ENCODE measurements at places on chromosomes 1 and 21.

- peak; percentile 50 for DNase-seq
Measured at GRCh38 chr1:94416901-94417727, 1.1 kb upstream of the ABCD3 start.

DNA sequence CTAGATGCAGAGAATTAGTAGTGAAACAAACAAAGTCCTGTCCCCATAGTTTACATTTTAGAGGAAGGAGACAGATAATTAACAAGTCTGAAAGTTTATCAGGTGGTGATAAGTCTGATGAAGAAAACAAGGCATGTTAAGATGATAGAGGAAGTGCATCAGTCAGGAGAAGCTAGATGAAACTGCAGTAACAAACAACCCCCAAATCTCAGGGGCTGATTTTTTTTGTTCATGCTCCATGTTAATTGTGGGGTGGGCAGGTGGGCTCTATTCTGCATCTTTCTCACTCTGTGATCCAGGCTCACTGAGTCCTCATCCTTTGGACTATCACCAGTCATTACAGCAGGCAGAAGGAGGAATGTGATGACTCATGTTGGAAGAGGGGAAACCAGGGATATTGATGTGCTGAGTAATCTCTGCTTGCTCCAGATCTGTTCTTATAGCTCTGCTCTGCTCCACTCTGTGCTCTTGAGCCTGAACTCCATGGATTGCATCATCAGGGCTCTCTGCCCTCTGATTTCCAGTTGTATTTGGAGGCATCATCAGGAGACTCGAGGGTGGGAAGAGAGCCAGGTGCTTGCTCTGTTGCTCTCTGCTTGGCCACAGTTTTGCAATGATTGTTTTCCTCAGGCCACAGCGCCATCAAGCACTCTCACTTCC lies 166.9 kb downstream of the IER5 start:
- DNase-seq, result peak; percentile 99

GRCh38 chr1:247822060-247822459 lies 1.9 kb downstream of the OR14A16 start:
- DNase-seq, result no peak

- no peak for DNase-seq
Measured at GRCh38 chr1:117782056-117782455, 147.4 kb downstream of the GDAP2 start.

DNA sequence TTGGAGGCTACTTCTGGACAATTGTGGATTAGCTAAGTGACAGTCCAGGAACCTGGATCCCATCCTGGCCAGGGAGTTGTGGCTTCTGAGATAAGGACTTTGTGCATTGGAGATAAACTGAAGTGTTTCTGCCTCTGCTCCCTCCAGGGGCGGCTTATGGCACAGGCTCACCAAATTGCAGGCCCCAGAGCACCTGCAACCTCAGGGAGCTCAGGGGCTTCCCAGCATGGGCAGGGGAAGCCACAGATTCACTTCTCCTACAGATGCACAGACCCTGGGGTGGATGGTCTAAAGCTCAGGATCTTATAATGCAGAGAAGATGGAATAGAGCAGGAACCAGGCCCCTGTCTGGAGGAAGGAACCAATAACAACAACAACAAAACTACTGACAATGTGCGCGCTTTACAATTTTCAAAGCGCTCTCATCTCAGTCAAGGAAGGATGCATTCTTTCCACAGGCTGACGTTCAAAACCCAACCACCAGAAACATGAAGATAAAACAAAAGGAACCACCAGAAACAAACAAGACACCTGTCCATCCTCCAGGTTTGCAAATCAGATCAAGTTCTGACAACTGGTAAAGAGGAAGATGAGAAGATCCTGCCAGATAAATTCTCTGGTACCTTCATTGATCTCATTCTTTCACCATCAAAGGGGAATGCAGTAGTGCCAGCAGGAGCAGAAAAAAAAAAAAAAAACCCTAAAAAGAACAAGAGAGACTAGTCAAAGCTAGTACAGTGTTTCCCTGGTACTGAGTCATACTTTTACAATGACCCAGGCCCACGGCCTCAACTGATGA lies 121.0 kb upstream of the IRF2BP2 start:
- no peak for DNase-seq

- DNase-seq, result no peak
Measured at GRCh38 chr1:55078470-55078869, 39.1 kb downstream of the PCSK9 start.

DNA sequence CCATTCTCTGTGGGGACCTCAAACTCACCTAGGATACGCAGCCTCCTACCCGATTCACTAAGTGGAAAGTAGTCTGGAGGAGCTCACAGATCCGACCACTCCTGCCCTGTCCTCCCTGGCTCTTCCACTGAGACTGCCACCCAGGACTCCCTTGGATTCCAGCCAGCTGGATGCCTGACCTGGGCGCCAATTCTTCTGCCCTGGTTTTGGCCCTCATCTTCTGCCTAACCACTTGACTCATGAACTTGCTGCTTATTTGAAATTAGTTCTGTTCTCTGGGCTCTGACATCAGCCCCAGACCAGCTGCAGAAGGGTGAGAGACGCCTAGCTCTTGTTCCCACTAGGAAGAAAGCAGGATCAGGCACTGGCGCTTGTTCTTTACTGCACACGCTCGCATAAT lies 48.9 kb downstream of the SLC35D1 start:
- no peak for DNase-seq

DNA sequence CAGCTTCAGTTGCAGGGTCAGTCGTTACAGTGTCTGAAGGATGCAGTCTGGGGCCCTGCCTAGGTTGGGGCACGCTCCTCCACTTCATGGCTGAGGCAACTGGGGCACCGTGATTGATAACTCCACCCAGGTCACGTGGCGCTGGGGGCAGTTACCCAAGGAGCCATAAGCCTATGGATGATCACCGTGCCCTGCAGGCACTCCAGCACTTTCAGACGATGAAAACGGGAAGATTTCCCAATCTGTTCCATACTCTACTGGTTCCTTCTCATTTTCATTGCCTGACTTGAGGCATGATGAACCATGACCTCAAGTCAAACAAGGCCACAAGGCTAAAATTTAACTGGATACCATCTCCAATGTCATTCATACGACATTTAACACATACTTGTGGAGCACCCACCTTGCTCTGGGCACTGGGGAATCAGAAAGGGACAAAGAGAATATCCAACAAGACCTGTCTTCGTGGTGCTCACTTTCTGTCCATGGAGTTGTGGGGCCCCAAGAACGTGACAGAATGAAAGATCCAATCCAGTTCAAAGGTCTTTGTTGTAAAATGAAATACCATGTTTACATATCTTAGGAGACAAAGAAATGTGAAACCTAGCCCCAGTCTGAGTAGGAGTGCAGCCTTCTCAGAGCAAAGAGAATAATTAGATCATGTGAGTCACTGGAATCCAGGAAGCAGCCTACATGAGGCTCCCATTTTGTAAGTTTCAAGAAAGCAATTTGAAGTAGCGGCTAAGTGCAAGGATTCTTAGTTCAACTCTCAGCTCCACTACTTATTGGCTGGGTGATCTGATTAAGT lies 39.4 kb upstream of the SPOCD1 start:
- DNase-seq, result no peak

GRCh38 chr1:51313961-51314777 lies 16.2 kb downstream of the TTC39A start:
- peak; percentile 50 for DNase-seq

DNA sequence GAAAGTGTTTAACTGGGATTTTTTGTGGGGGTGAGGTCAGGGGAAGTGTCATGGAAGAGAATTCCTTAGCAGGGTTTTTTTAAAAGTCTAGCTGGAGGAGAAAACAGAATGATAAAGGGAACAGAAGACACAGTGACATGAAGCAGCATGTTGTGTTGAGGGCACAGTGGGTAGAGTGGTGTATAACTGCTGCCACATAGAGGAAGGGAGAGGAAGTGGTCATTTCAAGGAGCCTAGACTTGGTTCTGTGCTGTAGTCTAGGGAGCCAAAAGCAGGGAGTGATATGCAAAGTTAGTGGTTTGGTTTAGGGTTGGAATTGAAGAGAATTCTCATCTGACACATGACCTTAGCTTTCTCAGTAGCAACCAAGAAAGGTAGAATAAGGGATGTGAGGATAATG lies 10.2 kb downstream of the EEIG2 start:
- DNase-seq, result no peak

DNA sequence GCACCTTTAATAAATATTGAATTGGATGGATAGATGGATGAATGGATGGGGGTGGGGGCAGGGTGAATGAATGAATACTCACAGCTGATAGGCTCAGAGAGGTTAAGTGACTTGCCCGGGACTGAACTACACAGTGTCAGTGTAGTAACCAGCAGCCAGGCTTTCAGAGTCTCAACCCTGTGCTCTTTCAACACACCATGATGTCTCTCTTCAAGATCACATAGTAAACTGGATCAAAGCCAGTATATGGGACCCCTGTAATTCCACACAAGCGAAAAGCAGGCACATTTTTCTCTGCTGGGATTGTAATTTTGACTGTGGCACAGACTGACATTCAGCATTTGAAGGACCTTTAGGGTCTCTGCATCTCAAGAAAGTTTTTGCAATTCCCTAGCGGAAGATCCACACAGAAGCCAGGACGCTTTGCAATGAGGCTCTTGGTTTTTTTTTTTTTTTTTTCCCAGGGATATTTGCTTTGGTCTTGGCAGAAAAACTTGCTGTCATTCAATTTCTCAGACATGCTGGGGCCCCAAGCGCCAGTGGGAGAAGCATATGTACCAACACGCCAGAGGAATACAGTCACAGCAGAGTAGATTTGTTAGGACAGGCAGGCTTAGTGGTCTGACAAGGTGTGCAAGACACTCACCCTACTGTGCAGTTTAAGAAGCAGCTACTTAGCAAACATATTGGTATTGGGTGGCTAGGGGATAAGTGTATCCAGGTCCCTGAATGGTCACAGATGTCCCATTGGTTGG lies 213.1 kb upstream of the CAMK1G start:
- DNase-seq, result no peak

- no peak for DNase-seq
Measured at GRCh38 chr1:205137901-205138300, 16.1 kb upstream of the RBBP5 start.

GRCh38 chr1:32361674-32362473 lies 411 bp downstream of the FAM229A start:
- no peak for DNase-seq

GRCh38 chr1:203799971-203800370 lies 4.5 kb downstream of the ZBED6 start:
- no peak for DNase-seq

DNA sequence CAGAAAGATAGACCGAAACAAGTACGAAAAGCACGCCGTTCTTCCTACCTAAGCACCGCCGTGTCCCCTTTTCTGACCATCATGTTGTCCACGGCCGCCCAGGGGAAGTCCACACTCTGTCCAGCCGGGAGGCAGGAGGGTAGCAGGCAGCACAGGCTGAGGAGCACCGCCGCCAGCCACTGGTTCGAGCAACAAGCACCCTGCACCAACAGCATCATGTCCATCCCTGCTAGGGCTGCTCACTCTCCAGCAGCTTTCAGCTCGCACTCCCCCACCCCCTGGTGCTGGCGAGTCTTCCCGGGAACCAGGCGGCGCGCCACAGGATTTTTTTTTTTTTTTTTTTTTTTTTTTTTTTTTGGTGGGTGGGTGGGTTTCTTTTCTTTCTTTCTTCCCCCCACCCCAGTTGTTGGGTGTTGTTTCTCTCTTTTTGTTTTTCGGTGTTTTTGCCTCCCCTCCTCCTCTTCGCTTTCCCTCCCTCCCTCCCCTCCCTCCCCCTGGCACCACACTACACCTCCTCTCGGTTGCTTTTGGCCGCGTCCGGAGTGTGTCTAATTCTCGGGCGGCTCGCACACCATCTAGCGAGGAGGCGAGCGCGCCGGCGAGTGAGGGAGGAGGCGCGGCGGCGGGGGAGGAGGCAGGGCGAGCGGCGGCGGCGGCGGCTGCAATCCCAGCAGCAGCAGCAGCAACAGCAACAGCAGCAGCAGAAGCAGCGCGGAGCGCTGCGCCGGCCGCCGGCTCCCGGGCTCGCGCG lies at the start of gene NEGR1:
Gene NEGR1 (minus strand): TSS at position 269 of the 751 bp plus-strand sequence.
- DNase-seq, result peak; percentile 76

DNA sequence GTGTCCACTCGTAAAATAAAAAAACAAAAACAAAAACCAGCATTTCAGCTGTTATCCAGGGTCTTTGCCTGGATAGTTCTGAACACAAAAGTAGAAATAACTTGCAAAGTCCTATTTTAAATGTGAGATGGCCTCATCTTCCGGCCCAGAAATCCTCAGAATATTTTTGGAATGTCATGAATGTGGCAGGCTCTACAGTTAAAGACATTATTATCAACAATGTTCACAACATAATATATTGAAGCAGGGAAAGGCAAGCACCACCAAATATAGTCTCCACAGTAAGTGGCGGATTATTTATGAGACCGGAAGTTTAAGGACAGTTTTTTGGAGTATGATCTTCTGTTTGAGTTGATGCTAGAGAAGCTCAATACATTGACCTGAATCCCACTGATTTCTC lies 1.2 kb upstream of the C1orf198 start:
- no peak for DNase-seq

GRCh38 chr1:216778737-216779136 lies 55.5 kb upstream of the ESRRG start:
- DNase-seq, result no peak

DNA sequence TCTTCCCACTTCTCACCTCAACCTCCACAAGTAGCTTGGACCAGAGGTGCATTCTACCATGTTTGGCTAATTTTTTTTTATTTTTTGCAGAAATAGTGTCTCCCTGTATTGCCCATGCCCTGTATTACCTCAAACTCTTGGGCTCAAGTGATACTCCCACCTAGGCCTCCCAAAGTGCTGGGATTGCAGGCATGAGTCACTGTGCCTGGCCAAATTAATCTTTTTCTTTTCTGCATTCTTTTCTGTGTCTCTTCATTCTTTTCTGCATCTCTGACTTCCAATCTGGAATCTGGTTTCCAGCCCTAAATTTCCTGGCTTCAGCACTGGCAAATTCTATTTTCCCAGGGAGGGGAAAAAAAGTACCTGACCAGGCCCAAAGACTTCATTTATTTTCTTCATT lies 31.2 kb upstream of the TACSTD2 start:
- no peak for DNase-seq

DNA sequence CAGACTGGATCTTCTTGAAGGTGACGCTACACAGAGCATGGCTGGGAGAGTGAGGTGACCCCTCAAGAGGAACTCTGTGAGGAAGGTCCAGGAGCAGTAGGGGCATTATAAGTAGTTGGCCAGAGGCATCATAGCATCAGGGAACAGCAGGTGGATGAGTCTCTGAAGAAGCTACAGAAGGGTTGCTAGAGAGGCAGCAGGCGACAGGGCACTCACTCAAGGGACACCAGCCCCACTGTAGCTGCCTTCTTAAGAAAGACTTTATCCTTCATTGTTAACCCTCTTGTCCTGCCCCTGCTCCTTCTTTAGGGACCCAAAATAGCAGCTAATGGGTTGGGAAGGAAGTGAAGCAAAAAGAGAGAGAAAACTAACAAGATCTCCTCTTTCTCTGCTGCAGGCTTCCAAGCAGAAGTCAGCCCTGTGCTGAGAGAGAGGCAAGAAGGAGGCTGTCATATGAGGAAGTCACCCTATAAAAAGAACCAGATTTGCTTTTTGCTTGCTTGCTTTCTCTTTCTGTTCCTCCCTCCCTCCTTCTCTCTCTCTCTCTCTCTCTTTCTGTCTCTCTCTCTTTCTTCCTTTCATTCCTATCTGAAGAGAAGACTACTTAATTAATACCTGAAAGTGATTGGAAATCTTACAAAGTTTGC lies 7.7 kb upstream of the CD5L start:
- DNase-seq, result no peak

GRCh38 chr1:6401673-6402072 lies 8.1 kb upstream of the ACOT7 start:
- DNase-seq, result no peak

GRCh38 chr21:43277481-43278351 lies 108.9 kb downstream of the CRYAA start:
- DNase-seq, result no peak

- DNase-seq, result no peak
Measured at GRCh38 chr1:43564551-43565348, 34.1 kb downstream of the PTPRF start.

Measured in GM04503 (cell line).